ENCODE measurements at places on chromosomes 2 and 18.

DNA sequence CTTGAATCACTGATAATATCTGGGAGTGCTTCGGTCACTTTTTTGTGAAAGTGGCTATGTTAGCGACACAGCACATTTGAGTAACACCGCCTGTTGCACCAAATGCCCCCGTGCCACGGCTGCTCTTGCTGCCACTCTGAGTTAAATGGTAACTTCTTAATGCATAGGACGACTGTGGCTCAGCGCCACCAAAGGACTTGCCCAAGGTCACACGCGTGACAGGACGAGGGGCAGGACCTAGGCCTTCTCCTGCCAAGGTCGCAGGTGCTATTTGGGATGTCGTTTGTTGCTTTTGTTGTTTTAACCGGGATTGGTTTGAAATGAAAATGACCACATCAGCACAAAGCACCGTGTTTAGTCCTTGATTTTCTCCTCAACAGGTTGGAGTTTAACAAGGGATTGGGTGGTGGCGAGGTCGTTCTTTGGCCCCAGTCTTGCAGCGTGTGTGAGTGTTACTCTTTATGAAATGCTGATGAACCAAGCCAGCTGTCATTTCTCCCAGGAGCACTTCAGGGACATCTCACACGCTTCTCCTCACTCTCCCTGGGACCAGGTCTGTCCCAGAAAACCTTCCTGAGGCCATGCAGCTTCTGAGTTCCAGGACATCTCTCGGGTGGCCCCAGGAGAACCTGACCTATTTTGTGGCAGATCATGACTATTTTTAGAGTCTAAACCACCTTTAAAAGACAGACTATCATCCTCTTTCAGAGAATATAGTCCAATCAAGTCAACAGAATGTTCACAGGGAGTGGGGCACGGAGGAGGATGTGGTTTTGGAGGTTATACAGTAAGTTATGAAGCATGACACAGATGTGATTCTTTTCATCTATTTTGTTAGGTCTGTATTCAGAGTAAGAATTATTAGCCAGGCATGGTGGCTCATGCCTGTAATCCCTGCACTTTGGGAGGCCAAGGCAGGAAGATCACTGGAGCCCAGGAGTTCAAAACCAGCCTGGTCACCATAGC, 49.9 kb downstream of the MTCL1 start:
- DNase-seq, result no peak

DNA sequence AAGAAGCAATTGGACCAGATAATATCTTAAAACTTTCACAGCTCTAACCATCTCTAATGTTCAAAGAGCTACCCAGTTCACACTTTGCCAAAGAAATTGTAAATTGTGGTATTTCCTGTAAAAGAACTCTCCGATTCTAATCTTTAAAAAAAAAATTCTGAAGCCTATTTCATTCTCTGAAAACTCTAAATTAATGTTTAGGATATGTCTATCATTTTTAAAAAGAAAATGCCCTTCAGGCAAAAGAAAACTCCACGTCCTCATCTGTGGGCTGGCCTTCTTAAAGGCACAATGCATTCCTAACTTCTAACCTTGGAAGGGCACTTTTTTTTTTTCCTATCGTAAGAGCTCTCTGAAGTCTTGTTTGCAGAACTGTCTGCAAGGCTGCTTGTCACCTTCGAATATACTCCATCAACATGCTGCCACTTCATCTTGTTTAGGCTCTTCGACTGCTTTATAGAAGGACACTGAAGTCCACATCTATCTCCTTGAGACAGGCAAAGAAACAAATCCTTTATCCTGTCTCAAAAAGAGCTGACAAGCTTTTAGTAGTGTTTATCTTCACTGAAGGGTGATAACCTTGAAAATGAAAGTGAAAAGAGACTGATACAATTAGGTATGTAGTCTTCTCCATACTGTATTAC, 124.3 kb upstream of the SLC39A10 start:
- DNase-seq, result no peak

GRCh38 chr2:19837235-19837766, 64.5 kb downstream of the TTC32 start:
- DNase-seq, result no peak

DNA sequence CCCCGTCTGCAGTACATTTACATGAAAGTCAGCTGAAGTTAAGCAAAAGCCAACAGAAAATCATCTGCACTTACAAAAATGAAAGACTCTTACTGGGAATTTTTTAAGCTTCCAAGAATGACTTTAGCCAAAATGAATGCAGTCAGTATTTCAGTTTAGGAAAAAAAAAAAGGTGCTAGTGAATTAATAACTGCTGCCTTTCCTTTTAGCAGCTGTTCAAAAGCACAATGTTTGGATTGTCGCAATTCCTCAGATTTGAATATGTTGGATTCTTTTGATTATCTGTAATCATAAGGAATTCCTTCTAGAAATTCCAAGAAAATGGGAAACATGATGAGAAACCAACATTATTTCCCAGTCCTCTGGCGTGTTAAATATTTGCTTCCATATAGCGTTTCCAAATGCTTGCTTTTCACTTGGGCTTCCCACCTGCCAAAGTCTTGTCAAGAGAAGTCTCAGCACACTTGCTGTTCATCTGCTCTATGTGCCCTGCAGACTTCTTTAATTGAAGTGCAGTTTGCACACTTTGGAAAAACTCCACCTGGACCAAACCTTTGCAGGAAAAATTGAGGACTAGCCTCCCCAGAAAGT, 653.0 kb upstream of the SLC39A10 start:
- DNase-seq, result no peak

DNA sequence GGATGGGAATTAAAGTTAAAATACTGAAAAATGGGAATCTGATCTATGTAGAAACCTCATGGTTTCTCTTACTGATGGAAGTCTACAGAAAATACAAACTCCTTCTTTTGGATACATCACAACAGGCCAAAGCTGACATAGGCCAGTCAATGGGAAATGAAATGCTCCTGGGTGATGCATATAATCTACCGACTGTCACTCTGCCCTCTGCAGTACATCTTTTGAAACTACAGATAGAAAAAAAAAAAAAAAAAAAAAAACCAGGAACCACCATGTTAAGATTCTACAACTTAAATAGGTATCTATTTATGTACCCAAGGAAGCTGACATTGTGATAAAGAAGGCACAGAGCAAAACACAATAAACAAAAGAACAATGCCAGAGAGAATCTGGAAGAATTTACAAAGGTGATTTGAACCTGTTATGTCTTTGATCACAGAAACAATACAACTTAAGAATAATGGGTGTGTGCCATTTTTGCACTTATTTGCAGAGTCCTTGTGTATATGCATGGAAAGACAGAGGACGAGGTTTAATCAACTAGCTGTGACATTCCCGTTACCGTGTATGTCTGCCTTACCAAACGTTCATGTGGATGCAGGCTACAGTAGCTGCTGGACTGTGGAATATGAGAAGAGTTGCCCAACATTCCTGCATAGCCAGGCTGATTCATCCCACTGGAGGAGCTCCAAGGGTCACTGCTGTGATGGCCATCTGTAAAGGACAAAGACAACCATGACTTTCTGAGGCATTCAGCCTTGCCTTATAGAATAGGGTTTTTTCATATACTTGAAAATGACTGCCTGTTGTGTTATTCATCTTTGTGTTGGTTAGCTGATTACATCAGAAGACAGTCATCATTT, 312.7 kb downstream of the TCF4 start:
- no peak for DNase-seq

DNA sequence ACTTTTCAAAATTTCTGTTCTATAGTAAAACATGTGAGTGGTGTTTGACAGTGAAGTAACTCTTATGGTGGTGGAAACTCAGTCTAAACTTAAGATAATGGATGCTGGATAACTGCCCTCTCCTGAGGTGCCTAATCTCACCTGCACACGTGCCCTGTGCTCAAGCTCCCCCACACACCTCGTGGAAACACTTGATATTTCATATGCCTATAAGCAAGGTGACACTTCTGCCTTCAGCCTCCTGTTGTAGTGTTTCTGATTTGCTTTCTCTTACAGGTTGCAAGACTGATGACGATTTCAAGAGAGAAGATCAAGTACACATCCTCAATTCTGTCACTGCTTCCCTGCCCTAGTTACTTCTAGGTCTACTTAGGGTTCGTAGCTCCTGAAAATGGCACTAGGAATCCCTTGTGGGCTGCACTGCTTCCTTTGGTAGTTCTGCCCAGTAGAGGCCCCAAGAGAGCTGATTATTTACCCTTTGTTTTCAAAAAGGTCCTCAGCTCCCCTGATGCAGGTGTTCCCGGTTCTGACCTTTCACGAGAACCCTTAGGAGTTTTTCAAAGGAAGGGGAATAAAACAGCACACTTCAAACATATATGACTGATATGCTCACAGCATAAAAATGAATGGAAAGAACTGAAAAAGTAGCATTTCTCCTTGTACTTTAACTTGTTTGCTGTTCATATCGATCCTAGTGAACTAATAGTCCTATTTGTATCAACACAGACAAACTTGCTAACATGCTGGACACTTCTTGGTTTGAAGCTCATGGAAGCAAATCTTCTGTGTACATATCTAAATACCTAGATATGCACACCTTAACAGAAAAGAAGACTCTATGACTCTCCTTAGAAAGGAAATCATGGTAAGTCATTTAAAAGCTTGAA, 6.7 kb downstream of the CAVIN2 start:
- DNase-seq, result no peak

DNA sequence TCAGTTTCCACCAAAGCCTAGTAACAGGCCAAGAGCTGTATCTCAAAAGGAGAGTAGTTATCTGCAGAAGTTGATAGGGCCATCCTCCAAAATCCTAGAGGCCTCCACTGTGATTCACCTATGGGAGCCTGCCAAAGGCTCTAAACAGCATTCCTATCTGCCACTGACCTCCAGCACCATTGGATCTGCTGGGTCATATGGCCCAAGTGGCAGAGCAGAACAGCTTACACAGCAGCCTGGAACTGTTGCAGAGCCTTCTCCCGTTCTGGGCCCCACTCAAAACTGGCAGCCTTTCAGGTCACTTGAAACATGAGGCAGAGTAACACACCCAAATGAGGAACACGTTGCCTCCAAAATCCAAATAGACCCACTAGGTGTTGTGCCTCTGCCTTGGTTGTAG, 345.2 kb upstream of the RND3 start:
- no peak for DNase-seq

- DNase-seq, result no peak
These were observed 1.5 kb upstream of the FLACC1 start for GRCh38 chr2:201358684-201359083.

All from NCI-H2081 treated with DMSO at 0.1 percent for 48 hours (cell line).